ENCODE measurements at places on chromosomes 6 and 20.

DNA sequence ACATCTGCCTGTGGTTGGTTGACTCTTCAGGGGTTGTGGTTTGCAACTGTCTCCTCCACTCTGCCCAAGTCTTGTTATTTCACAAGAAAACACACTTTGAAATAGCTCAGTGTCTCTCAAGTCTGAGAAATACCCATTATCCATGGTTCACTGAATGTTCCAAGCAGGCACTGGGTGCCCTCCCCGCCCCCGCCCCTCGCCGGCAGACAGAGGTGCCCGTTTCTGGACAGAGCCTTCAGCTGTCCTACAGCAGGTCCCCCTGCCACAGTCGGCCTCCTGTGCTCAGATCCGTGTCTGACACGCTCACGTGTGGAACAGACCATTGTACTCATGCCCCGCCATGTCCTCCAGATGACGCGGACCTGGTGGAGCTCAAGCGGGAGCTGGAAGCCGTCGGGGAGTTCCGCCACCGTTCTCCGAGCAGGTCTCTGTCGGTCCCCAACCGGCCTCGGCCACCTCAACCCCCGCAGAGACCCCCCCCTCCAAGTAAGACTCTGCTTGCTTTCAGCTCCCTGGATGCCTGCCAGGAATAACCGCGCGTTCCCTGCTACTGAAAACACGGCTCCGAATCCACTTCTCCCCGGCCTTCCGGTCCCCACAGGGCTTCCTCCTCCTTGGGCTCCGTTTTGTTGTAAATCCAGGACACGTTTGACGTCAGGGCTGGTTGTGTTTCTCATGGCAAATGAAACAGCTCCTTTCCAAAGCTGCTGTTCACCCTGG, 81.4 kb downstream of the SERAC1 start:
- no peak for DNase-seq

- no peak for DNase-seq
Measured at GRCh38 chr20:61690993-61691838, 374.5 kb downstream of the TAF4 start.

DNA sequence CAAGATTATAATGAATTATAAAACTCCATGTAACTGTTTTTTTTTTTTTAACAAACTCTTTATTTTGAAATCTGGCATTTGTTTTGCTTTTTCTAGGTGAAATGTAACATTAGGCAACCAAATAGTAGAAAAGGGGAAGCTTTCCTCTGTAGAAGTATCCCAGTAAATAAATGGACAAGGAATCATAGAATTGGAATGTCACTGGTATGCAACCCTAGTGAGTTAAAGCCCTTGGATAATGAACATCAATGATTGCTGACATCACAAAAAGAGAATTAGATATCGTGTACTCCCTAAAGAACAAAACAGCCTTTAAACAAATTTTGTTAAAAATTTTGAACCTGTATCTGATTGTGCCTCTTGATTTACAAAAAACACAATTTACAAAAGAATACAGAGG, 93.9 kb upstream of the OGFRL1 start:
- DNase-seq: no peak

- DNase-seq: no peak
Measured at GRCh38 chr20:14816471-14816870, 479.1 kb upstream of the FLRT3 start.

DNA sequence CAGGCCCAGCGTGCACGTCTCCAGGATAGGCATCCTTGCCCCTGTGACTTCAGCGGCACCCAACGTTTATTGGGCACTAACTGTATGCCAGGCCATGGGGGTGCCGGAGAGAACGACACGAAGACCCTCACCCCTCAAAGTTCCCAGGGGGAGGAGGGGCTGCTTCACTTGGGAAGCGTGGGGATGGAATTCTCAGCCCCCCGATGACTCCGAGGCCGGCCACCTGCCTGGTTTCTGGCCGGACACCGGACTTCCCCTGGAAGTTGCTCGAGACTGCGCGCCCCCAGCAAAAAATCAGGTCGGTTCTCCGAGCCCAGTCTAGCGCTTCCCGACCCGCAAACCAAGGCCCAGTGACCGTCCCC, 275 bp upstream of the MAVS start:
- DNase-seq: no peak

DNA sequence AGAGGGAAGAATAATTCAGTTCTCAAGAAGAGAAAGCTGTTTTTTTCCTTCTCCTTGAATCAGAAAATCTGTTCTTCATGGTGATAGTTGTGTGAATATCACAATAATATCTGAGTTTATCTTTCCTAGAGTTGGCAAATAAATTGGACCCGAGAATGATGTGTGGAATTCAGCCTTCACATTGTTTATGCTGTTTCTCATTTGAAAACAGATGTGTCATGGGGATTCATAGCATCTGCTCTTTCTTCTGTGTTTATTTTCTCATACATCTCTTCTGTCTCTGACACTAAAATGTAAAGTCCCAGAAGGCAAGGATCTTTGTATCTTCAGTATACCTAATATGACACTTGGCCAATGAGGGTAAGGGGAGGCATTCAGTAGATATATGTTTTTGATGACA, 103.6 kb upstream of the SGK1 start:
- DNase-seq: no peak

GRCh38 chr20:52959125-52959524, 13.0 kb upstream of the TSHZ2 start:
- DNase-seq: no peak

DNA sequence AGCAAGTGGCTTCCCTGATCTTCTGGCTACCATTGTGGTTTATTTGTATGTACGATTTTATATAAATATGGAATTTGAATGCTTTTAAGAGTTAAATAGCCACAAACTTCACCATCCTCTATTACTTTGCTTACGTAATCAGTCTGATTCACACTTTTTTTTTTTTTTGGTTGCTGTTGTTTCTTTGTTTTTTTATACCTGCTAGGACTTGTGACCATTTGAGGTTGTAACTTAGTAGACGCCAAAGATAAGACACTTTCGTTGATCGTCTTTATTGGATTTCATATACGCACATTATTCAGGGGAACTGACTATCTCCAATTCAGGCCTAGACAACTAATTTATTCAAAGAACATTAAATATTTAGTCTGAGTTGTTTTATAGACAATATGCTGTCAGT, 559.0 kb downstream of the CBLN4 start:
- no peak for DNase-seq

DNA sequence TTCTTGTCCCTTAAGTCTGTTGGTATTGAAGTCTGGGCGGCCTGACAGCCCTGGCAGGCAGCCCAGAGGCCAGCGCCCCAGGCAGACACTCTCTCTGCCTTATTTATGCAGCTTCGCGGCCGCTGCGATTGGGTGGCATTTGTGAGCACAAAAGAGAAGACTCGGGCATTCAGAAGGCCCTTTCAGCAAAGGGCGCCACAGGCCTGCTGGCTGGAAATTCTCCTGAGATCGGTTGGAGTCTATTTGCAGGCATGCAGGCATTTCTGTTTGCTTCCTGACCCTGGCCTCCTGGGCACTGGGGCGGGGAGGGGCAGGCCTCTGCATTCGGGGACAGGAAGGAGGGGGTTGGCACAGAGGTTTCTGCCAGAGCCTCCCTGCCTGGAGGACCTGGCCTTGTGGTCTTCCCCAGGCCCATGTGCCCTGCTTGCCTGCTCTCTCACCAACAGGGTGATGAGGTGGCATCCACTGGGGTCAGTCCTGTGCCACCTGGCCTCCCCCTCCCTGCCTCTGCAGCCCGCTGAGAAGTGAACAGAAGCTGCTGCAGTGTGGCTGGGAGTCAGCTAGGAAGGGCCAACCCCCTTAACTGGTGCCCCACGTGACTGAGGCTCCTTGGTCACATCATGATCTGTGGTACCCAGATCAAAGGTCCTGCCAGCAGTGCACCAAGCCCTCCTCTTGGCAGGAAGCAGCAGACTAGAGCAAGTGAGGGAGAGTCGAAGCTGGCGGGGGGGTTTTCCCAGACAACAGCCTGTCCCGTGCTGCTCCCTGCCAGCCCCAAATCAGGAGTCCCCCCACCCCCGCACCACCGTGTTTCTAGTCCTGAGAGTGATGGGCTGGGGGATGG, 16.6 kb upstream of the CCDC167 start:
- peak; percentile 78 for DNase-seq

- DNase-seq: no peak
Measured at GRCh38 chr6:2680264-2680922, 70.3 kb downstream of the MYLK4 start.

DNA sequence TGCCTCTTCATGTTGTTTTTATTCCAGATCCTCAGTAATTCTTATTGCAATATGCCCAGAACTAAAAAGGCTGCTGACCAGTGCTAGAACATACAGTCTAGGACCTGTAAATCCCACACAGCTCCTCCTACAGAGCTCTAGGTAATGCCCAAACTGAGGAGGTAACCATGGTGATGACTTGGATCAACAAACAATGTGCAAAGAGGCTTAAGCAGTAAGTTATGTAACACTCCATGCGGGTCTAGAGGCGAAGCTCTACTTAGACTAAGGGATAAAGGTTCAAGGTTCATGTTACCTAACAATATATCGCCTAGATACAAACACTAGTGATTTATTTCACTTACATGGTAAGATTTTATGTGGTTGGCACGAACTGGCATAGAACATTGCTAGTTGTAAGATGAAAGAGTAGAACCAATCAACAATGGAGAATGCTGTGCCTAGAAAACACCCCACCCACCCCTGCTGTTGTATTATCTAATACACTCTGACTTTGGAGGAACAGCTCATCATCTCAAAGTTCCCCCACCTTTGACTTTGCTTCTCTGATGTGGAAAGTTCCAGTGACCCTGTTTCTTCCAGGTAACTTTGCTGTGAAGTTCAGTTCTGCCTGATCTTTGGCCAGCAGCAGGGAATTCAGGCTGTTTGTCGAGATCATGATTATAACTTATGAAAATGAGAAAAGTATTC, 242.4 kb downstream of the ALDH8A1 start:
- no peak for DNase-seq

- no peak for DNase-seq
Measured at GRCh38 chr20:6735942-6736845, 31.3 kb upstream of the BMP2 start.

- no peak for DNase-seq
Measured at GRCh38 chr6:43788301-43788700, 18.3 kb downstream of the VEGFA start.

DNA sequence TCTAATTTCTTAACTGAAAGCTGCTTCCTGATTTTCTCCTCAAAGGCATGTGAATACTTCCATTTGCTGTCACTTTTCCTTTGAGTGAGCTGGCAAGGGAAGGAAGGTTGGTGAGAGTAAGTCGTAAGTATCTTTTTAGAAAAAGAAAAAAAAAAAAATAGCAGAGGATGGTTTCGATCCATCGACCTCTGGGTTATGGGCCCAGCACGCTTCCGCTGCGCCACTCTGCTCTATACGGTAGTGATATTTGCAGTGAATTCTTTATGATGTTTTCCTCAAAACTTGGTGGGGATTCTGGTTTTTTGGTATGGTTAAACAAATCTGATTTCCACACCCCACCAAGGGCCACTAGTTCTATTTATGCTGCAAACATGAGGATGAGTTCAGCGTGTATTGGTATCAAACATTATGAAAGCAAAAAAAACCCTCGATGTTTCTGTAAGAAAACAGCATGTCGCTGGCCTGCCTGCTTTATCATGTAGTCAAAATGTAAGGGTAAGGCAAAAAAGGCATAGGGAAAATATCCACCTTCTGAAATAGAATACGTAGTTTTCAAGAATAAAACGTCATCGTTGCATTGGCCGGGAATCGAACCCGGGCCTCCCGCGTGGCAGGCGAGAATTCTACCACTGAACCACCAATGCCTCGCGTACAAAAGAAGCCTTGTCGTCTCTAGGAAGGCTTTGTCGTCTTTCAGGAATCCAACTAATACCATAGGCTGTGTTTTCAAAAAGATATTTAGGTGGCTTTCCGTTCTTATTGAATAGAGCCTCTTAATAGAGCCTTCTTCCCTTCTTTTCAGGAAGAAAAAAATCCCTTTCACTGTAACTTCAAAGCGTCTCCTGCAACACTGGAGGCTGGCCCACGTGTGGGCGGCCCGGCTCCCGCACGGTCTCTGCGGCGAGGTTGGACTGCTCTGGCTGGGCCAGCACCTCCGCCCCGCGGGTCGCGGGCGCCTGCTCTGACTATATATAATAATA, 9.6 kb downstream of the OR2B2 start:
- peak; percentile 84 for DNase-seq

DNA sequence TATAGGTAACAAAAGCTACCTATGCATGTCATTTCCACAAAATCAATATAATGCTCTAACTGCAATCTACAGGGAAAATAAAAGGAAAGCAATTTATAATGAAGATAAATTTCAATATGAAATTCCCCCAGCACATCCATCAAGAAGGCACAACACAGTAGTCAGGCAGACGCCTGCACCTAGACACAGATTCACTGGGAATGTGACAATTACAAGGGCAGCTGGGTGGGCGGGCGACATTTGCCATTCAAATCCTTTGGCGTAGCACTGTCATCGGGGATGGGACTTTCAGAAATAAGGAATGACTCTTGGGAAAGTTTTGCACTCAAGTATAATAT, 60.4 kb downstream of the SULF2 start:
- DNase-seq: no peak

- no peak for DNase-seq
Measured at GRCh38 chr6:168498161-168498843, 57.3 kb downstream of the SMOC2 start.

GRCh38 chr6:52724406-52725121, 38.7 kb downstream of the GSTA2 start:
- DNase-seq: peak; percentile 55

DNA sequence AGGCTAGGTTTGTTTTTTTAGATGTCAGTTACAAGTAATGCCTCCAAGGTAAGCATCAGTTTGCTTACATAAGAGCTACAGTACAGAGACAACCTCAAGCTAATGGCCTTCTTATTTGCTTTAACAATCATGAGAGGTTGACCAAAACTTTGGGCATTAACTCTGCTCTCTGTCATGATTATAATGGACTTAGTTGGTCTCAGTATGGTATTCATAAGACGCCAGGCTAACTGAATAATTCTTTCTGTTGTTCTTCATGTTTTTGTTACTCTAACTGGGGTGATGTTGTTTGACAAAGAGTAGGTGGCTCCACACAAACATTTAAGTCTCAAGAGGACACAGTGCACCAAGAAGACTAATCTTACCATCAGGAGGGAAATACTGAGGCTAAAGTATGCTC, 9.8 kb downstream of the CST9 start:
- DNase-seq: no peak

DNA sequence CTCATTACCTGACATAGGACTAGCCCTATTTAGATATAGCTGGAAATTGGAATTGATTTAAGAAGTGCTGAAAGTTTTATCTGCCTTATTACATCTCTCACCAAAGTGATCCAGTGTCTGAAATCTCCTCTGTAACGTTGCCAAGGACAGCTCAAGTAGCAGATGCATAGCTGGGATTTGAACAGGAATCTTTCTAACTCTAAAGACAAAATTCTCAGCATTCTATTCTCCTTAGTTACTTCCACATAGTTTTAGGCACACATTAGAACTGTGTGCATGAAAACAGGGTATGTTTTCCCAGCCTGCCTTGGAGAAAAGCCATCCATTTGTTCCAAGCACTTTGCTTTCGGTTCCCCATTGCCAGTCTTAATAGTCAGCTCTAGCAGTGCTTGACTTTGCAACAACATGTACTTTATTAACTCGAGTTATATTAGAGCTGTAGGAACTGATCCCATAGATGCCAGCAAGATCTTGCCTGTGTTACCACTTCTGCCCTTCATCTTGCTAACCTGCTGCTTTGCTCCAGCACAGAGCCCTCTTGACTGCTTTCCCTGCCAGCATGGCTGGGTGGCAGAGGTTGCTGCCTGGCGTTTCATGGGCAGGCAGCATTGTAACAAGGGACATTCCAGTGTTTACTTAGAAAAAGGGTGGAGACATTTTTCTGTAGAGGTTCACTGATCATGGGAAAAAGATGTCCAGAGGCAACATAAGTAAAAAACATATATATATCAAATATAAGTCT, 56.1 kb upstream of the STMND1 start:
- DNase-seq: no peak

GRCh38 chr20:31542201-31542842, 28.1 kb downstream of the HM13 start:
- no peak for DNase-seq

All from GM12878 (cell line).